Neuronal stem cell (in vitro differentiated cells): ENCODE measurements at places on chromosomes 2 and 18.

DNA sequence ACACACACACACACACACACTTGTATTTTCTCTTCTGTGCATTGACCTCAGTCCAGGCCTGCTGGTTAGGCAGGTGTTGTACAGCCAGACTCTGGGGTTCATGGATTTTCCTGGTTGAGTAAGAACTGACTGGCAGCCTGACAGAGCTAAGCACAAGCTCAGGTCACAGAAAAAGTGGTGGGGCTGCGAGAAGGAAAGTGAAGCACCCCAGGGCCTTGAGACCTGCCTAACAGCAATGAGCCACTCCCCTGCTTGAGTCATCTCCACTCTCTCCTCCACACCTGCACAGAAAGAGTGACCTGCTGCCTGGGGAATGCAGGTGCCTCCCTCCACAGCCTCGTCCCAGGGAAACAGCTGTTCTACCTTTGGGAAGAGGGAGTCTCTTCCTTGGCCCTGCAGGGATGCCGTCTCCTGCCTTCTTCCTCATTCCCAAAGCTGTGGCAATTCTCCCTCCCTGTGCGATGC, 91.4 kb upstream of the LGALSL start:
- no peak for DNase-seq

DNA sequence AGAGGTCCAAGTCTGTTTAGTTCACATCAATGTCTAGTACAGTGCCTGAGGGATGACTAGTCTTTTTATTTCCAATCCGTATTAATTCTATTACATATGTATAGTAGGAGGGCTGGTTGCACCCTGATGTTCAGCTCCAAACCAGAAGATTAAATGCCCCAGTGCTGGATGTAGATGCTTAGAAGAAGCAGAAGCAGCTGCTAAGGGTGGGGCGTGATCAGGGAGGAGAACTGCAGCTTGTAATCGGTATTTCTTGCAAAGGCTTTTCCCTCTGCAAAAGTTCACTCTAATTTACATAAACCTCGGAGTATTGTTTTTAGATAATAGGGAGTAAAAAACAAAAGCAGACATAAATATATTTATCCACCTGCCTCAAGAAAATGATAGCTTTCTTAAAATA, 145.3 kb upstream of the ITGA4 start:
- DNase-seq: no peak

DNA sequence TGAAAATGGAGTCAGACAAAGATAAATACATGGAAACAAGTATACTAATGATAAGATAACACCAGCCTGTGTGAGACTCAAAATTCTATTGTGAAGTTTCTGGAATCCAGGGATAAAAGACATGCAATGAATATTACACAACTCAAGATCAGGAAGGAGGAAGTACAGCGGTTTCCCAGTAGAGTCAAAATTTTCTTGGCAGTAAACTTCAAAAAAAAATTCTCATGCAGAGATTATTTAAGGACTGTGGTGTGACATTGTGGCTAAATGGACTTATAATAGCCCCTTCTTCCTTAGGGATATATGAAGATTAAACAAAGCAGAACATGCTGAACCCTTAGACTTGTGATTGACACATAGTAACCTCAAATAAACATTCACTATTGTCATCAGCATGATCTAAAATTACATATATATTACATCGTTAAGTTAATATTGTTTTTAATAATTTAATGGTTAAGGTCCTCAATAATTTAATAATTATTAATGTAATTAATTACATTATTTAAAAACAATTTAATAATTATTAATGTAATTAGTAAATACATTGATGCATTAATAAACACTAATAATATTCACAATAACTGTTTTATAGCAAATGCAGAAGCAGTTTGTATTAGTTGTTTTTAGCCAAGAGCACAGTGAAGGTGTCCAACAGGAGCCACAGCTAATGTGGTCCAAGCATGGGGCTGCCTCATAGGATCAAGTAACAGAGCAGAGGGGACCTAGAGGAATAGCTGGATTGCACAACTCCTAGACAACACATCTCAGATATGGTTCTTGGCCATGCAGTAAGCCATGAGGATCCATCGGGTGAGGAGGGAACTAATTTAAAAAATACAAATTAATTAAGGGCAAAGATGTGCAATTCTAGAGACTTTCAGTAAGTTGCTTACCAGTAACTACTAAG, 77.3 kb downstream of the POLE4 start:
- no peak for DNase-seq

DNA sequence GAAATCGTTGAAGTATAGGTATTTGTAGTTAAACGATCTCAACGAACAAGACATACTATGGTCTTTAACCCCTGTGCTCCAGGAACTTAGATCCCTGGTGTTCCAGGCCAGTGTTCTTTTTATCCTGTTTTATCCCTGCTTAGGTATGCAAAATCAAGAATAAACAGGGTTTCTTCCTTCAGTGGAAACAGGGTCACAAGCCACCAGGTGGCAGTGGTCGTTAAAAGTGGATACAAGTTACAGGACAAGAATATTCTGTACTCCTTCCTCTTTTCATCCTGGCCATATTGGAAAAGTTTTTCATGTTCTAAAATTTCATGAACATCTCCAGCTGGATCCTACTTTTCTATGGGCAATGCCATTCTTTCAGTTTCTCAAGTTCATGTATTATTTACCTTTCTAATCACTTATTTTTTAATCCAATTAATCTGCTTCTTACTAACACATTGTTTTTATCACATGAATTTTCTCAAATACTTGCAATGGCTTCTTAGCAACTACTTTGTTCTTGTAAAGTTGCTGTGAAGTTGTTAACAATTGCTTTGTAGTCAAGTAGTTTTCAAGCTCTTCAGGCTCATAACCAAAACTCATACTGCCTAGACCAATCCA, 16.4 kb upstream of the HNMT start:
- DNase-seq: peak; percentile 37

GRCh38 chr2:160513120-160513519, 19.5 kb upstream of the RBMS1 start:
- no peak for DNase-seq

DNA sequence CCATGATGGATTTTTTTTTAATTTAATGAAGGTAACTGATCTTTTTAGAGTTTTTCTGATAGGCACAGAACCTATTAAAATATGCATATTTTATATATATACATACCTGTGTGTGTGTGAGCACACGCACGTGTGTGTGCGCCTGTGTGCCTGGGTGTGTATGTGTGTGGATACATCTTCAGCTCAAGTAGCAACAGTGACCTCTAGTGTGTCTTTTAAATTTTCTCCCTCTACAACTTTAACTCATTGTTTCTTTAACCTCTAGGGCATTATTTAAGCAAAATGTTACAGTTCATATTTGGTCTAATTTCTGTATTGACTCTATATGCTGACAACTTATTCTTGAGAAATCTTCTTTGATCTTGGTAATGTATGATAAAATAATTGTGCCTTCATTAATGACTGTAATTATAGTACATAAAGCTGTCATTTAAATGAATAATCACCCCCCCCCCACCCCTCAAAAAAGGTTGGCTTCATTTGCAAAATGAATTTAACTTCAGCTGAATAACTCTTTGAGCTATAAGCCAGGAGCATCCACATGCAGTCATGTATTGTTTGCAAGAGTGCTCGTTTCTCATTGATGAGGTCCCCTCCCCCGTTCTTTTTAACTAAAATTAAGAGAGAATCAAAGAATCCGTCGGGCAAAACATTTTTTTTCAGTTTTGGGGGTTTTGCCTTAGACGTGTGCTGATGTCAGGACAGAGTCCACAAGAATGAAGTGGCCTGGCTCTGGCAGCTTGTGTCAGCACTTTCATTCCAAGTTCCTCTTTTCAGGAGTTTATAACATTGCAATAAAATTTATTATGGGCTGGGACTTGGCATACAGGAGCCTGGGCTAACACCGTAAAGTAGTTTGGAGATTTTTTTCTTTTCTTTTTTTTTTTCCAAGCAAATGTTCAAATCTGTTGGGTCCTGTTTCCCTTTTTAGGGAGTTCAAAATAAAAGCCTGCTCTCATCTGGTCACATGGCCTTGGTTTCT, 80.0 kb downstream of the ETAA1 start:
- DNase-seq: no peak

DNA sequence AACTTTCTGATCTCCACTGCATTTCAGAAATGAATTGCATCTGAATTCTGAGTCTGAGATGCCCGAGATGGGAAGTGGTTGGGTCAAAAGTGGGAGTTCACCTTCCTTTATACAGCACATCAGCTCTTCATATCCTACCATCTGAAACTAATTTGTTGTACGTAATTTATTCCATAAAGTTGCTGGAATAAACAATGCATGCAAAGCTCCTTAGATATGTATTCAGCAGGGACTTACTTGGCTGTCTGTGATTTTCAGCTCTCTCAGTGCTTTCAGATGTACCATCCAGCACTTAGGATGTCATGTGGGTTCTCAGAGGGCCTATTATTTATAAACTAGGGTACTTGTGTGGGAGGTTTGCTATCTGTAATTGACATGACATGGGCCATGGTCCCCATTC, 46.9 kb upstream of the EFEMP1 start:
- no peak for DNase-seq

DNA sequence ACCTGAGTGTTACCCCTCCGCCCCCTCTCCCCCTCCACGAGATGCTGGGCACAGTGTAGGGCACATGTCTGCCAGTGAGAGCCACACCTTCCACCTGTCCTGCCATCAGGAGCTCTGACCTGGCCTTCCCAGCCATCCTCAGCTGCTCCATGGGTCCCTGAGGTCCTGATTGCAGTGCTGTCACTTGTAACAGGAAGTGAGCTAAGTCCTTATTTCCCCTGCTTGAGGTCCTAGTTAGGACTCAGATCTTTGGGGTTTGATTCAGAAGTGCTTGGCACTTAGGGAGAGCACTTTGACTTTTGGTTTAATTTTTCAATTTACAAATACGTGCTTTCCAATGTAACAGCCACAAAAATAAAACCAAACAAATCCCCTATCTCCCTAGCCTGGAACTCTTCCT, 125.5 kb downstream of the WDSUB1 start:
- DNase-seq: no peak

GRCh38 chr2:120240901-120241429, 11.7 kb upstream of the RALB start:
- DNase-seq: no peak

DNA sequence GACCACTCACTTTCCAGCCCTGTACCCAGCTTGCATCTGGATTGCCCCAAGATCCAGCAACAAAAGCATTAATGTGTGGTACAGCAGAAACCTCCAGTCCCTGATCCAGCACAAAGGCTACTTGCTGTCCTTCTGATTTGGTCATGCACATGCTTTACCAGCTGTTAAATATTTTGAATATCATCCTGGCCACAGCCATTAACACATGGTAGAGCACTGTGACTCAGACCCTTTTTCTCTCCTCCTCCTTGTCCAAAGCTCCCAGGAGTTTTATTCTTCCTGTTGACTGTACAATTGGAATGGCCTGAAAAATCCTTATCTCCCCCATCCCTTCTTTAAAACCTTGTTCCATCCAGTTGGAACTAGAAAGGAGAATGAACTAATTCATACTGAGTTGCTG, 419.7 kb upstream of the TNP1 start:
- no peak for DNase-seq

GRCh38 chr2:170277951-170278350, 100.0 kb downstream of the MYO3B start:
- DNase-seq: no peak
